Stimulated activated CD8-positive, alpha-beta memory T cell treated with anti-CD3 and anti-CD28 coated beads, Interleukin-4, amount 100 ng/mL, for 1 hour (primary cell): ENCODE measurements at places on chromosomes 1 and 21.

GRCh38 chr1:214419650-214420049 is 131.8 kb downstream of the PTPN14 start:
- DNase-seq = no peak

- no peak for DNase-seq
These were observed 96.8 kb downstream of the GLIS1 start for GRCh38 chr1:53642215-53642555.

DNA sequence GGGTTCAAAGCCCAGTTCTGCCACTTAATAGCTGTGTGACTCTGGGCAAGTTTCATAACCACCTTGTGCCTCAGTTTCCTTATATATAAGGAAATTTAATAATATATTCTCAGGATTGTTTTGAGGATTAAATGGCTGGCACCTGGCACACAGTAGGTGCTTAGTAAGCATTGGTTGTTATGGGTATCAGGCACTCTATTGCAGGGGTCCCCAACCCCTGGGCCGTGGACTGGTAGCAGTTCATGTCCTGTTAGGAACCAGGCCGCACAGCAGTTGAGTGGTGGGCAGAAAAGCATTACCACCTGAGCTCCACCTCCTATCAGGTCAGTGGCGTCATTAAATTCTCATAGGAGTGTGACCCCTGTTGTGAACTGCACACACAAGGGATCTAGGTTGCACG is 18.5 kb downstream of the PARS2 start:
- no peak for DNase-seq

- DNase-seq = no peak
These were observed 1.1 kb downstream of the ZBTB18 start for GRCh38 chr1:244052016-244052727.

- no peak for DNase-seq
These were observed 134.0 kb upstream of the LYPLAL1 start for GRCh38 chr1:219039682-219040154.

DNA sequence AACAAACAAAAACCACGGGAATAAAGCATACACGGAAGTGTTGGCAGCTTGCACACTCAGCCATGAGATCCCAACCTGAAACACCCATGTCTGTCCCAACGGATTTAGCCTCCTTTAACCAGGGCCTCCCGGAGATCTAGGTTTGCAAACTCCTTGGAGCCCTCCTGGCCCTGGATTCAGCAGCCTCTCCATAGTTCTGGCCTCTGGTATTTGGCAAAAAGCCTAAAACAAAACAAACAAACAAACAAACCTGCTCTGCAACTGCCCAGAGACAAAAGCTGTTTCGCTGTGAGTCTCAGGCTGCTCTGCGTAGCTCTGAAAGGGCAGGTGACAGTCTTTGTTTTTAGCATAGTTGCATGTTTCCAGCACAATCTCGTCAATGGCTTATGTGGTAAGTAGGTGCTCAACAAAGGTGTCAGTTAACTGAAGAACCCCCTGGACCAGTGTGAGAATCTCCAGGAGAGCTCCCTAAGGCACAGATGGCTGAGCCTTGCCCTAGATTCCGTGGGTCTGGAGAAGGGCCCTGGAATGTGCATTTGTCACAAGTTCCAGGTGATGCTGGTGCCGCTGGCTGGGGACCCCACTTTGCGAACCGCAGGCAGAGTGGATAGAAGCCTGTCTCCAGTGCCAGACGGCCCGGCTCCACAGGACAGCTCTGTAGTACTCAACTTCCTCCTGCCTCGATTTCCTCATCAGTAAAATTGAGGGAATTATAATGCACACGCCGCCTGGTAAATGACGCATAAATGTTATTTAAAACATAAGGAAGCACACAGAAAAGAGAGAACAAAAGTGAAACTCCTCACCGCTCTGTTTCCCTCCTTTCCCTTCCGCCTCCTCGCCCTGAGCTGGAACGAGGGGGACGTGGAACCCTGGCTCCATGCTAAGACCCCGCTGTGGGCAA is 86.2 kb downstream of the RIPK4 start:
- no peak for DNase-seq
